Dorsolateral prefrontal cortex (tissue), 122 donors: ENCODE measurements at places on chromosomes 1 and 21. TPM values are rescaled to one million over a fixed set of nuclear protein-coding genes. Genes with fewer than 3 reads are reported as not detected.

The PYGO2 gene
- total RNA-seq: 42.9 TPM

The RUNX1 gene
- total RNA-seq: 10.2 TPM

The PYHIN1 gene
- total RNA-seq: not detected

The MGST3 gene
- 198 TPM for total RNA-seq

The AADACL3 gene
- not detected for total RNA-seq

The RGS13 gene
- total RNA-seq: not detected

The CA6 gene
- total RNA-seq: not detected

The RHOU gene
- total RNA-seq: 34.2 TPM

The CNTN2 gene
- total RNA-seq: 145 TPM

The PLPPR5 gene
- 16.5 TPM for total RNA-seq

The CYP4A22 gene
- 0.46 TPM for total RNA-seq

The RAB7B gene
- 3.5 TPM for total RNA-seq

The F13B gene
- not detected for total RNA-seq

The AK4 gene
- 45.5 TPM for total RNA-seq

The CDC20 gene
- total RNA-seq: 1.0 TPM
